ENCODE measurements at places on chromosomes 3 and 15.

DNA sequence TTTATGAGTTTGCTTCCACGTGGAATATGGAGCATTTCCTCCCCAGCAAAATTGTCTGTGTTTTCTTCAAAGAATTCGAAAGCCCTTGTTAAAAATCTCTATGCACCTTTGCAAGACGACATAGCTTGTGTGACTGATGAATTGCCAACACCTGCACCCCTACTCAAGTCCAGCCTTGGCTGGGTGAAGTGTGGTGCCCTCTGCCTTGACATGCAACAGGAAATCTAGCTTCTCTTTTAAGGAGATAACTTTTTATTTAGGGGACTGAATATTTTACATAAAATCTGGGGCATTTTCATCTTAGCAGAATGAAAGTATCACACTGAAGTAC is 647 bp downstream of the HMG20A start:
- no peak for DNase-seq

DNA sequence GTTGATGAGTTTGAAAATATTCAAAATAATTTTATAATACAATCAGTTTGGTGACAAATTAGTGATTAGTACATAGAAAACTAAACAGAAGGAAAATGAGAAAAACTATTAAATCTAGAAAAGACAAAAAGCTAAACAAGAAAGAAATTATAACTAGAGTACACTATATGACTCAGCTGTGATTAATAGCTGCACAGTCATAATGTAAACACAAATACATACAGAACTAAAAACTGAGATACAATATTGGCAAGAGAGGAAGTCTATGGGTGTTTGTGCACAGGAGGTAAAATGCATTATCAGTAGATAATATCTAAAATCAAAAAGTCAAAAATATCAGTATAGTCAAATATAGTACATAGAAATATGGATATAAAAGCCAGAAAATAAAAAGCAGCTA is 80.7 kb upstream of the PCSK6 start:
- DNase-seq = no peak

- no peak for DNase-seq
Observed at GRCh38 chr15:101389362-101389761, 94.3 kb upstream of the SNRPA1 start.

- DNase-seq = no peak
Observed at GRCh38 chr3:56314842-56315241, 153.4 kb downstream of the ERC2 start.

- DNase-seq = peak; percentile 7
Observed at GRCh38 chr3:101725194-101725889, 928 bp downstream of the CEP97 start.

Measured in stimulated activated CD8-positive, alpha-beta memory T cell treated with anti-CD3 and anti-CD28 coated beads, Interleukin-15, amount 100 ng/mL, for 4 hours (primary cell).